Kasumi-1 (cell line): ENCODE measurements at places on chromosomes 2 and 18.

GRCh38 chr2:219230059-219230540, 494 bp downstream of the ANKZF1 start:
- peak; percentile 32 for DNase-seq

DNA sequence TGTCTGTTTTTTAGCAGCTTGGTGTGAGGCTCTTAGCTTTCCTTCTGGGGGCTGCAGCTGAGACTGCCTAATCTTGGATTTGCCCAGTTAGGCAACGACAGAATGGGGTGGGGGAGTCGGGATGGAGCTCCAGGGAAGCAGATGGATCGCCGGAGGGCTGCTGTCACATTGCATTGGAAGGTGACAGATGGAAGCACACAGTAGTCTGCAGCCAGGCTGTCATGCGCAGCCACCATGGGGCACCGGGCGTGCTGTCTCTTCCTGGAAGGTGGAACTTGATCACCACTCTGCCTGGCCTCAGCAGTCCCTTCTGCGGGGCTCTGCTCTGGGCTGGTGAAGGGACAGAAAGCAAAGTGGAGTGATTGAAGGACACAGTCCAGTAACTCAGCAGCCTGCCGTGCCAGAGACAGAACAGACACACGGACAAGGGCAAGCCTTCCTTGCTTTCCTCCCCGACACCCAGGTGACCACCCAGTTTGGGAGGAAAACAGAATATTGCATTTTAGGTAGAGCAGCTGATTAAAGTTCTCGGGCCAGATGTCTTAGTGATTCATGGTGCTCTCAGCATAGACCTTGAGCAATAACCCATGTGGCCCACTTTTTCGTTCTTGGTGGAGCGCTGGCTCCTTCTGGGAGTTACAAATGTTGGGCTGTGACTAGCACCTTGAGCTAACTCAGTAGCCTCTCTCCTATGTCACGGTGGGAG, 40.9 kb downstream of the RNF144A start:
- DNase-seq = no peak

DNA sequence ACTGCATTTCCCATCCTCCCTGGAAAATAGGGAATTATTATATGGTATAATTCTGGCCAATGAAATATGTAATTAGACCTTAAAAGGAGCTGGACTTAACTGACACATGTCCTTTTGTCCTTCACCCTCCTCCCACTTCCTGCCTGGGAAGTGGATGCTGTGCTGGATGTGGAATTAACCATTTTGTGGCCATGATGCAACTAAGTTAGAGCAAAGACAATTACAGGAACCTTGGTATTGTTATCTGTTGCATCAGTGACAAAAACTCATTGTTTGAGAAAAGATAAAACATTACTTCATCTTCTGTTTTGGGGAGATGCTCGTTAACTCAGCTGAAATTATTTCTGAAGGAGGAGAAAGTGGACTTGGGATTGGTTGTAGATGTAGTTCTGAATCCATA, 227.7 kb upstream of the BOD1L2 start:
- no peak for DNase-seq

- DNase-seq = peak; percentile 43
These were observed 166.1 kb upstream of the RAB6C start for GRCh38 chr2:129813404-129813803.

DNA sequence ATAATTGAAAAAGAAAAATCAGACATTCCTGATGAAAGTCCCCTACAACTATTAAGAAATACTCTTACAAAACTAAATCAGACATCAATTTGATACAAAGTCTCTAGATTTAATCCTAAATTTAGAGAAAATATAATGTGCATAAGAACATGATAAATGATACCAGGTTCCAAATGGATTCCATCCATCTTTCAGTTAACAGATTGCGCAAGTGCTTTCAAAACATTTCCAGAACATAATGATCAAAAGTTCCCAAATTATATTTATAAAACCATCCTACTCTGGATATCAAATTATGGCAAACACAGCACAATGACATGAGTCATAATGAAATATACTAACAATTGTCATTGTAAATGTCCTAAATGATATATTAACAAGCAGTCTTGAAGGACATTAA, 151.0 kb upstream of the GYPC start:
- no peak for DNase-seq
